ENCODE measurements at places on chromosomes 1 and 21.
A peak's percentile ranks its signal among the peaks of the same experiment; 100 is the strongest.

GRCh38 chr1:155079487-155080311, 1.1 kb downstream of the EFNA3 start:
- no peak for DNase-seq

GRCh38 chr1:225875044-225875815, 7.0 kb downstream of the TMEM63A start:
- DNase-seq, result no peak

GRCh38 chr1:47565092-47565491, 127.2 kb downstream of the FOXD2 start:
- no peak for DNase-seq

GRCh38 chr1:156647351-156647750, 5.4 kb downstream of the BCAN start:
- no peak for DNase-seq

DNA sequence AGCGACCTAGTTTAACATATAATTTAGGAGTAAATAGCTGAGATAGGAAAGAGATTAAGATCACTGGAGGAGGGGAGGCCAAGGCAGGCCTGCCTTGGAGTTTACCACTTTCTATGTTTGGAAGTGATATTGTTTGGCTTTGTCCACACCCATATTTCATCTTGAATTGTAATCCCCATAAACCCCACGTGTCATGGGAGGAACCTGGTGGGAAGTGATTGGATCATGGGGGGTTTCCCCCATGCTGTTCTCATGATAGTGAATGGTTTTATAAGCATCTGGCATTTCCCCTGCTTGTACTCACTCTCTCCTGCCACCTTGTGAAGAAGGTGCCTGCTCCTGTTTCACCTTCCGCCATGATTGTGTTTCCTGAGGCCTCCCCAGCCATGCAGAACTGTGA, 58.3 kb upstream of the ARTN start:
- DNase-seq, result no peak

DNA sequence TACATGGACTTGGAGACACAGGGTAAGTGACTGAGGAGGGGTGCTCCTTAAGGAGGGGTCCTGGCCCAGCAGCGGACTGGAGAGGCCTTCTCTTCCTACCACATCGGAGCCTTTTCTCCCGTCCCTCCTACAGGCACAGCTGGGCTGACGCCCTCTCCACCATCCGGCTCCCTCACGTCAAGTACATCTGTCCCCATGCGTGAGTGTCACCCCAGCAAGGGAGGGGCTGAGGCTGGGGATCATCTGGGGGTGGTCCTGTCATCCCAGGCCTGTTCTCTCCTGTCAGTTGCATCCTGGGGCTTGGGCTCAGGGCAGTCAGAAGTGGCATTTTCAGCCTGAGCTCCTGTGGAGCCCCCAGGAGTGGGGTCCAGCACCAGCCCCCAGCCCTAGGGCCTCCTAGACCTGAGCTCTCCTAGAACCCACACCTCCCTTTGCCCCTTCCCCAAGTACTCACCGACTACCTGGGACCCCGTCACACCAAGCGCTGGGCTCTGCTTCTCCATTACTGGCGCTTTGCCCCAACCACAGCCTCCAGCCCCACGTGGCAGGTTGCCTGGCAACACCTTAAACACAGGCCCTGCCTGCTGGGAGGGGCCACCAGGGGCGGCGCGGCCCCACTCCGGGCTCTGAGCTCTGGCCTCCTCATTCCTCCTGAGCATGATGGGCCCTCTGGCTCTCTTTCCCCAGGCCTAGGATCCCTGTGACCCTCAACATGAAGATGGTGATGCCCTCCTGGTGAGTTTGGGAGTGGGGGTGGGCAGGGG, 2.3 kb downstream of the LYPLA2 start:
- peak; percentile 82 for DNase-seq

DNA sequence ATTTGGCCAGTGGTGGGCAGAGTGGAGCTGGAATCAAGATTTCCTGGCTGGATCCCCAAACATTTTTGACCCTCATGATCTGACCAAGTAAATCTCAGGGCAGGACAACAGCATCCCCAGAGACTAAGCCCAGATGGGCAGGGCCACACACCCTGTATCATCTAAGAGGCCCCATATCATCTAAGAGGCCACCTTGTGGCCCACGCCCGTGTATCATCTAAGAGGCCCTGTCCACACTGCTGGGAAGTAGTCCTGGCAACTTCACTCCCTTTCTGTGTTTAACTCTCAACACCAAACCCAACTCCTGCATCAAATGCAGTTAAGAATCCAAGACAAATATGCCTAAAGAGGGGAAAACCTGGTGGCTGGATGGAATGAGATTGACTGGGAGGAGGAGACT, 81.6 kb upstream of the SSX2IP start:
- no peak for DNase-seq

DNA sequence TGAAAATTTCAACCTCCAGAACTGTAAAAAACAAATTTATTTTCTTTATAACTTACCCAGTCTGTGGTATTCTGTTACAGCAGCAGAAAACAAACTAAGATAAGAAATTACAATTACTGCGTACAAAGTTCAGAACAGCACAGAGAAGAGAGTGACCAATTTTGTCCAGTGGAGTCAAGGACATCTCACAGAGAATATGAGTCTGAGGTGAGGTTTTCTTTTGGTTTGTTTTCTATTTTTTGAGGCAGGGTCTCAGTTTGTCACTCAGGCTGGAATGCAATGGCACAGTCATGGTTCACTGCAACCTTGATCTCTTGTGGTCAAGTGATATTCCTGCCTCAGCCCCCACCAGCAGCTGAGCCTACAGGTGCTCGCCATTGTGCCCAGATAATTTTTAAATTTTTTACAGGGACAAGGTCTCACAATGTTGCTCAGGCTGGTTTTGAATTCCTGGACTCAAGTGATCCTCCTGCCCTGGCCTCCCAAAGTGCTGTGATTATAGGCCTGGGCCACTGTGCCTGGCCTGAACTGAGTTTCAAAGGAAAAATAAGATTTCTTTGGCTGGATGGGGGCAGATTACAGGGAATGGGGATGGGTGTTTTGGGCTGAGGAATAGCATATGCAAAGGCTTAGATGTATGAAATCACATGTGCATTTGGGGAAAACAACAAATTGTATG, 201.1 kb upstream of the USP24 start:
- DNase-seq, result no peak

DNA sequence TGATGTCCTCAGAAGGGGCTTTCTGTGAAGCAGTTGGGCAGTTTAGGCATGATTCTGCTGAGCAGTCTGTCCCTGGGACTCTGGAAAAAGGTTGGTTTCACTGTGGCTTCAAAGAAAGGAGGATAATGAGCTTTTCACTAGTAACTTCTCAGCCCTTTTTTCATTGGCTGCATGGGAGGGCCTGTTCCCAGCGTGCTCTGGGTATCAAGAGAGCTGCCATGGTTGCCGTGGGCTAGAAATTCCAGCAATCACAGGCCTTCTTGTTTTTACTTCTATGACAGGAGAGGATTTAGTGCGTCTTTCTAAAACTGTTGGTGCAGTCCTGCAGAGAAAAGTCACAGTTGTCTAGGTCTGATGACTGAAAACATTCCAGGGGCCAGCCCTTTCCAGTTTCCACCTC, 7.2 kb downstream of the SZRD1 start:
- no peak for DNase-seq

DNA sequence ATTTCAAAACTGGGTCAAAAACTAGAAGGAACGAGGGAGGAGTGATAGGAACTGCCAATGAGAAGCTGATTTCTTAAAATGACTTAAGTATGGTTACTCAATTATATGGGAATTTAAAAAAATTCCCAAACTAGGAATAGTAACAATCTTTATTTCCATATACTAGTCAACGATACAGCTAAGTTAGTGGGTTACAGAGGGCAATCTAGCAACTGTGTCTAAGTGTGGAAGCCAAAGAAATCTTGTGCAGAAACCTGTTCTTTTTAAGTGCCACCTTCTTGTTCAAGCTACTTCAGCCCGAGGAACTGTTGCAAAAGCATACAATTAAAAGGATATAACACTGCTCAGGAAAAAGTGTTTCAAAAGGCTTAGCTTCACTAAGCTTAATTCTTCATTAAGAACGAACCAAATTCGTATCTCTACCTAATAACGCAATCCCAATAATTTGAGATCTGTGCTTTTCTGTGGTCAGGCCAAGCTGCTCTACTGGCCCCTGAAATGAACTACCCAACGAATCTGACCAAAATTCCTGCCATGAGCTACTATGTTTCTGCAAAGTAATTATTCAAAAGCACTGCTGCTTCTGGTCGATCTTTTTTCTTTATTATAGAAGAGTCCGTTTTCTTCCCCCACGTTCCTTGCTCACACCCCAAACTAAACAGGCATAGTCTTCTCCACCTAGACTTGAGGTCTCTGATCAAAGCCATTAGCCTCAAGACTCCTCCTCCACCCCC, 1.8 kb downstream of the USP24 start:
- DNase-seq, result no peak

DNA sequence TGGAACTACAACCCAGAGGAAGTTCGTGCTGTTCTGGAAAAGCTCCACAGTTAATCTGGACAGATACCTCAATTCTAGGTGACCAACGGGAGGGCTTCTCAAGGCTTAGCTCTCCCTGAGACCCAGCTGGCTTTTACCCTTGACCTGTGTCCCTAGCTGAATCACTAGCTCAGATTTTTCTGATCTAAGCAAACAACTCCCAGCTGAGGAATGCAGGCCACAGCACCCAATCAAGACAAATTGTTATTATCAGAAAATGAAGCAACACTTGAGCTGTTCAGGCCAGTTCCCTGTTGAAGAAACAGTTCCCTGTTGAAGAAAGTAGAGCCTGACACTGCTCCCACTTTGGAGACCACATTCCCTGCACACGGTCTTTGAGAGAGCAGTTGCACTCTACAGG, 16.0 kb downstream of the DIO1 start:
- DNase-seq, result no peak

DNA sequence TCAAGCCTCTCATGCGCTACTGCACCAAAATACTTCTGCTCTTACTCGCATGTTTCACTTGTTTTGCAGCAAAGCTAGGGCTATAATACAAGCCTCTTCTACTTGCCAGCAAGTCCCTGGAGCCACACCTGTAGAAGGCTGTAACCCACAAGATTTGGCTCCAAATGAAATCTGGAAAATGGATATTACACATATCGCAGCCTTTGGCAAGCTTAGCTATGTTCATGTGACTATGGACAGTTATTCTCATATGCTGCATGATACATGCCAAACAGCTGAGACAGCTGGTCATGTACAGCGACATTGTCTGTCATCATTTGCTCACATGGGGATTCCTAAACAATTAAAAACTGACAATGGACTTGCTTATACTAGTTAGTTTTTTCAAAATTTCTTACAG, 270.3 kb downstream of the COL11A1 start:
- DNase-seq, result no peak

DNA sequence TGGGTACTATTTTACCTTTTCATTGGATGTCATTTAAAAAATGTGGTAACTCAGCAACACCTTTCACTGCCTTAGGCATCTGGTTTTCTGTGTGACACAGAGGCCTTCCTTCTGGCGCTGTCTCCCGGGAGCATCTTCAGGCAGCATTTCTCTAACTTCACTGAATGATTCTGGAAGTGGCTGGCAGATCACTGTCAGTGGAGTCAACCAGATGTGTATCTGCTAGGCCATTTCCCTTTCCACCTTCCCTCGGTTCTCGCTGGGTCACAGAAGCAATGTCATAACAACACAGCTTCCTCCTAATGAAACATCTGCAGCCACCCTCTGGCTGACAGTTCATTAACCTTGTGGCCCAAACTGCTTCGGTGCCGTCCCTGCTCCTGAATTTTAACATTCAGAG, 137.8 kb downstream of the KIF26B start:
- DNase-seq, result no peak

- no peak for DNase-seq
Measured at GRCh38 chr1:68970571-68970970, 473.7 kb upstream of the DEPDC1 start.

DNA sequence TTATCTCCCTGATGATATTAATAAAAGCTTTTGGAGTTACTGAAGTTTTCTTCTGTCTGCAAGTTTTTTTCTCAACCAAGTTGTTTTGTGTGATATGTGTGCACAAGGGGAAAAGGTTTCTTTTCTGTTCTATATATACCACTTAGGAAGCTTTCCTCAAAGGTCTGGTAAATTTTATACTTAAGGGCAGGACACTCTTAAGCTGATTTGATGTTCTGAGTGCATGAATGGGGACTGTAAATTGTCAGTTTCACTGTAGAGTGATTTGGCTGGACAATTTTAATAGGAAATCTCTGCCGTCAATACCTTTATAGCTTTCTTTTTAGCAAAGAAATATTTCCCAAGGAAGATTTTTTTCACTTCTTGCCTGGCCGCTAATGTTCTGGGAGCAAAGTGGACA, 354.7 kb downstream of the TGFB2 start:
- DNase-seq, result no peak

DNA sequence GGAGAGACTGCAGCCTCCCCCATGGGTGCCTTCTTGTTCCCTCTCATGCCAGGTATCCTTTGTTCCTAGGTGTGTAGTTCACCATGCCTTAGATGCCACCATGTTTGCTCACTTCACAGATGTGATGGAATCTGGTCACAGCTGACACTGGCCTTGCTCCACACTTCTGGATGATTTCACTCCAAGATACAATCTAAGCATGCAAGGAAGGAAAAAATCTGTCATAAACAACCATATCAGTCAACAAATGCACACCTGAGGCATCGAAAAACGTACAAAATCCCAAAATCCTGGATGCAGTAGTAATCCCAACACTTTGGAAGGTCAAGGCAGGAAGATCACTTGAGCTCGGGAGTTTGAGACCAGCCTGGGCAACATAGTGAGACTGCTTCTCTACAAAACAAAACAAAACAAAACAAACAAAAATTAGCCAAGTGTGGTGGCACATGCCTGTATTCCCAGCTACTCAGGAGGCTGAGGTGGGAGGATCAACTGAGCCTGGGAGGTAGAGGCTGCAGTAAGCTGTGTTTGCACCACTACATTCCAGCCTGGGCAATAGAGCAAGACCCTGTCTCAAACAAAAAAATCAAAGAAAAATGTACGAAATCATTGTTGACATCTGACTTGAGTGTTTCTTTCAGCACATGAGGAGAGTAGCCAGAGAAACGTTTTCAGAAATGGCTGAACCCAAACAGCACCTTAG, 17.1 kb upstream of the PTPRF start:
- DNase-seq, result no peak

- DNase-seq, result no peak
Measured at GRCh38 chr1:64906447-64906846, 59.9 kb downstream of the JAK1 start.

DNA sequence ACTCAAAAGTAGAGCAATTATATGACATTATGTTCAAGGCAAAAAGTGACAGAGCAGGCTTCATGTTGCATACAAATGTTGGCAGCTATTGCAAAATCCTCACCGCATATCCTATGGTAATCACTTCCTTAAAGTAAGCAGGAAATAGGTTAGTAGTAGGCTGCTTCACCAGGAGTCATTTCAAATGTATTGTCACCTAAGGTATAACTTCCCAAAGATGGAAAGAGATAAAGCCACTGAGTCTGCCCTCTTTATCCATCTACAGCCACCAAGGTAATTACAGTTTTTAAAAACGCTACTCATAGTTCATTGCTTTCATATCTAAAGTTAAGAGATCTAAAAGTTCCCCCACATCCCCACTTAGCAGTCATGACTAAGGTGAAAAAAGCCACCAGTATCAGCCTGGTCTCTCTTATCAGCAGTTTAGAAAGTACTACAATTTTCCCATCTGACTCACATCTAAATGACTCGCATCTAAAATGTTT, 31.6 kb upstream of the UBE2U start:
- peak; percentile 82 for DNase-seq

GRCh38 chr1:5475572-5475971, 516.7 kb downstream of the NPHP4 start:
- DNase-seq, result no peak

GRCh38 chr1:192489748-192490147, 85.8 kb upstream of the RGS1 start:
- peak; percentile 39 for DNase-seq

GRCh38 chr1:27528818-27529703, 39.1 kb upstream of the WASF2 start:
- peak; percentile 90 for DNase-seq

GRCh38 chr1:240212556-240212955, 120.9 kb downstream of the FMN2 start:
- DNase-seq, result no peak
